AG04449 (cell line): ENCODE measurements at places on chromosomes 12 and 14.

- DNase-seq: no peak
Measured at GRCh38 chr14:29222671-29223268, 456.2 kb downstream of the FOXG1 start.

DNA sequence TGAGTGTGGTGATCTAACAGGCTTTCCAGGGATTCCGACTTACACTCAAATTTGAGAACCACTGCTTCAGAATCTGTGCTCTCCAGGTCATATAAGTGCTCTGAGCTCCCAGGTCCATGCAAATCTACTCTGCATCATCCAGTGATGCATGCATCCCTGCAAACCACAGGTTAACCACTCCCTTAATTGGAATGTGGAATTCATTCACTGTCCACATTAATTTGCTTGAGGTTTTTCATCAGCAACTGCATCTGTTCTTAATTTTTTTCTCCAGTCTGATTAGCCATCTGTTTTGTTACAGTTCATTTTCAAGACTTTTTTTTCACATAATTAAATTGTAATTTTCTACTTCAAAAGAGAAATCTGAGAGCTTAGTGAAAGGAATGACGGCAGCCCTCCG is 43.4 kb upstream of the RIN3 start:
- DNase-seq: peak; percentile 24

GRCh38 chr12:89863493-89863938 is 154.9 kb upstream of the ATP2B1 start:
- DNase-seq: no peak

DNA sequence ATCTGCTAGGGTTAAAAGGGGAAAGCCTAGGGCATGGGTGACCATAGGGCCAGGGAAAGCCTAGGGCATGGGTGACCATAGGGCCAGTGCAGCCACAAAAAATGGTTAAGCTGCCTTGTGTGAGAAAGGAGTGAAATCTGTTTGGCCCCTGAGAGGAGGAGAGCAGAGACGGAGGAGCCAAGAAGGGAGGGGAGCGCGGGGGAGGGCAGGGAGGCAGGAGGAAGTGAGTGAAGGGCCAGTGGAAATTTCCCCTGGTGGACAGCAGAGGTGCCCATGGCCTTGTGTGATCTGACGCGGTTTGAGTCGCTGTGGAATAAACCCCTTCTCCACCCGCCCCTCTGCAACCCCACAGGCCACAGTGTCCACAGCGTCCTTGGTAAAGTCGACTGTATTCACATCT is 618 bp upstream of the AQP6 start:
- DNase-seq: no peak

DNA sequence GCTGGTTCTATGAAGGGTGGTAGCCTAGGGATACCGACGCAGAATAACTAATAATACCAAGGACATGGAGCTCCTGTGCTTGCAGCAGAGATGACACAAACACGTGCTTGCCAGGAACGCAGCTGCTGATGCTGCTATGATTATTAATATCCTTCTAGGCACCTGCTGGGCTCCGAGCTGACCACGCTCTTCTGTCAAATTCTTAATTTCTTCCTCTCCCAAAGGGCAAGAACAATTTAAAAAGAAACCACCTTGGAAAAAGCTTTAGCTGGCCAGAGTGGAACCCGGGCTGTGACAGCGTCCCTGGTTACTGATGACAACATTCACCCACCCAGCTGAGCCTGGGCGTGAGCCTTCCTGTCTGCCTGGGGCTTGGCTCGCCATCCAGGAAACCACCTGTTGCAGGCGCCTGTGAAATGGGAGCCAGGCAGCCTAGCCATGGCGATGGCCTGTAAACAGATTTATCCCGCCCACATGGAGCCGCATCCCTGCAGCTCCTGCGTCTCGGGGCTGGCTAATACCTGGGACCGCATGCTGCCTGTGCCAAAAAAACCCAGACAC is 28.8 kb downstream of the CLMN start:
- DNase-seq: no peak

GRCh38 chr12:9169979-9170634 is 38.1 kb downstream of the PZP start:
- DNase-seq: no peak

GRCh38 chr12:116559162-116559935 is at the start of gene MAP1LC3B2:
MAP1LC3B2 (plus strand) TSS chr12:116559381; CDS start chr12:116575943, 16,562 bp downstream.
- DNase-seq: no peak

DNA sequence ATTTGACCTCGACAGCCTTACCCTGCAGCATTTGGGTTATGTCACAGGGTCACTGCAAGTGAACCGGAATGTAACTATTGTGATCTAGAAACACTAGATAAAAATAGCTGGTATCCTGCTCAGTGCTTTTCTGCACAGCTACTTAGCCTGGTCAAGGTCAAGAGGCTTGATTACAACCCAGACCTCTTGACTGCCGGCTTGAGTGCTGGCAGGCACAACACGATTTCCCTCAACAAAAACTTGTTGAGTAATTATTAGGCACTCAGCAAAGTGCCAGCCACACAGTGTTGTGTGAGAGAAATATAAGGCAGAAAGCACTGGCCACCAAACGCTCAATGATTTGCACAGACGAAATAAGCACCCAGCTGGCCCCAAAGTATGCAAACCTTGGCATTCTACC is 156.7 kb downstream of the NUAK1 start:
- no peak for DNase-seq

DNA sequence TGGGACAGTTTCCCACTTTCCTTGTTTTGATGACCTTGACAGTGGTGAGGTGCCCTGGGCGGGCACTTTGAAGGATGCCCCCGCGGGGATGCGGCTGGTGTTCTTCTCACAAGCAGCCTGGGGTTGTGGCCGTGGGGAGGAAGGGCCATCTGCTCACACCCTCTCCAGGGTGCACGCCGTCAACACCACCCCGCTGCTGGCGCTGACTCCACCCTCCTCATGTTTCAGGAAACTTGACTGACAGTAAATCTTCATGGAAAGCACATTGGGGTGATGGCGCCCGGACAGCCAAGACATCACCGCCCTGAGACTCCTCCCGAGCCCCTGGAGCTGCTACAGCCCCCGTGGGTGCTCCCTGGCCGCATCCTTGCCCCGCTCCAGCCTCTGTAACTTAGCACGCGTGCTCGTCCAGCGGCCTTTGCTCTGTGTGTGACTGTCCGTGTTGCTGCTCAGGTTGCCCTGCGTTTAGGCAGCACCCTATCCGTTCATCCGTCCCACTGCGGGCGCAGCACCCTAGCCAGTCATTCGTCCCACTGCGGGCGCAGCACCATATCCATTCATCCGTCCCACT is 150.2 kb upstream of the C14orf180 start:
- no peak for DNase-seq

DNA sequence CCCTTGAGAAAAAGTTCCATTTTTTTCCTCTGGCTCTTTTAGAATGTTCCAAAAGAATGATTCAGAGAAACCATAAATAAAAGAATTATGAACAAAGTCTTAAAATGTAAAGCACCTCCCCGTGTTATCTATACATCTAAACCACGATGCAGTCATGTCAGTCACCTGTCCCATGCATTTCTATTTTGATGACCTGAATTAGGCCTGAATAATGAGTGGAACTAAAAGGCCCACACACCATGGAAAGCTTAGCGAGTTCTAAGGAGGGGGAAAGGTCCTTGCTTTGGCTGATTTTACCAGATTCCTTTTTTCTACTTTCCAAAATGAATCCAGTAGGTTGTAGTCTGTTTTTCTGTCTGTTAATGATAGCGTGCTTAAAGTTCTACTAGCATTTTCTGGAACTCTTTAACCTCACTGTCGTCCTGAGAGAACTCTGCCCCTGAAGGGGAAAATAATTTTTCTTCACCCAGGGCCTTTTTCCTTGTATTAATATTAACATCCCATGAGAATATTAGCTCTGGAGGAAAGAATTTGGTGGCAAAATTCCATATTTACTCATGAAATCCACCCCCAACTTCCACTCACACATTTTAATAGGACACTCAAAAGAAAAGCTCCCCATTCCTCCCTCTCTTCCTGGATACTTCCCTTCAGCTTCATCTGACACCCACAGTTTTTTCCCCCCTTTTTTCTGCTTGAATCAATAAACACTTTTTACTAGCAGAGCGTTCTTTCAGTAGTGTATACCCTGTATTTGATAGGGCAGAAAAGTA is 266.3 kb upstream of the DIO2 start:
- DNase-seq: no peak

- no peak for DNase-seq
Measured at GRCh38 chr14:105484069-105484996, 2.4 kb upstream of the CRIP1 start.

DNA sequence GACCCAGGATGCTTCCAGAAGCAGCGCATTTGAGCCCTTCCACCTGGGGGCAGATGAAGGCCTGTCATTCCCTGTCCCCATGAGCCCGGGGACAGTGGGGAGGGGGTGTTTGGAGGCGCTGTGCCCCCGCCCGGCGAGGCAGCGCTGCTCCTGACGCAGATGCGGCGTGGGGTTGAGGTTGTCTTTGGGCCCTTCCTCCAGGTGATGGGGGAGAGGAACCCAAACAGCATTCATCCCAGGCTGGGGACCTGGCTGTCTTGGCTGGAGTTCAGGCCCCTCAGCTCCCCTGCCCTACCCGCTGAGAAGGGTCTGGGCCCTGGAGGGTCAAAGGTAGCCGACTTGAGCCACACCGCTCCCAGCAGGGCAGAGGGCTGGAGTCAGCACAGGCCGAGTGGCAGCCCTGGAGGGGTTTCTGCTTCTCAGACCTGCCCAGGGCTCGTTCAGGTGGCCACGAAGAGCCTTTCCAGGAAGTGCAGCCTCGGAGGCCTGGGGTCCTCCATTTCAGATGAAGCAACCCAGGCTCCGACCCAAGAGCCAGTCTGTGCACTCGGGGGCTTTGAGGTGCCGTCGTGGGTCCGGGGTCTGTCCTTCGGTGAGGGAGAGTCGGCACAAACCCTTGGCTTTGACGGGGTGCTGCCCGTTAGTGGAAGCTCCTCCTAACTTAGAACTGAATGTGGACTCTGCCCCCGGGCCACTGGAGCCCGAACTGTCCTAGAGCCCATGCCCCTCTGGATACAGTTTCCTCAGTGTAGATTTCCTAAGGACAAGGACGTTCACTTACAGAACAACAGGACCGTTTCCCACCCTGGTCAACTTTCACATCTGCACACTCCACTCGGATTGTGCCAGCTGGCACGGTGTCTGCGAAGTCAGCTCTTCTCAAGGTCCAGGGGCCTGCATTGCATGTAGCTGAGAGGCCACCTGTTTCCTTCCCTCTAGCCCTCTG is 16.1 kb downstream of the ACADS start:
- no peak for DNase-seq

GRCh38 chr14:92341791-92342190 is 18.8 kb downstream of the SLC24A4 start:
- DNase-seq: no peak

DNA sequence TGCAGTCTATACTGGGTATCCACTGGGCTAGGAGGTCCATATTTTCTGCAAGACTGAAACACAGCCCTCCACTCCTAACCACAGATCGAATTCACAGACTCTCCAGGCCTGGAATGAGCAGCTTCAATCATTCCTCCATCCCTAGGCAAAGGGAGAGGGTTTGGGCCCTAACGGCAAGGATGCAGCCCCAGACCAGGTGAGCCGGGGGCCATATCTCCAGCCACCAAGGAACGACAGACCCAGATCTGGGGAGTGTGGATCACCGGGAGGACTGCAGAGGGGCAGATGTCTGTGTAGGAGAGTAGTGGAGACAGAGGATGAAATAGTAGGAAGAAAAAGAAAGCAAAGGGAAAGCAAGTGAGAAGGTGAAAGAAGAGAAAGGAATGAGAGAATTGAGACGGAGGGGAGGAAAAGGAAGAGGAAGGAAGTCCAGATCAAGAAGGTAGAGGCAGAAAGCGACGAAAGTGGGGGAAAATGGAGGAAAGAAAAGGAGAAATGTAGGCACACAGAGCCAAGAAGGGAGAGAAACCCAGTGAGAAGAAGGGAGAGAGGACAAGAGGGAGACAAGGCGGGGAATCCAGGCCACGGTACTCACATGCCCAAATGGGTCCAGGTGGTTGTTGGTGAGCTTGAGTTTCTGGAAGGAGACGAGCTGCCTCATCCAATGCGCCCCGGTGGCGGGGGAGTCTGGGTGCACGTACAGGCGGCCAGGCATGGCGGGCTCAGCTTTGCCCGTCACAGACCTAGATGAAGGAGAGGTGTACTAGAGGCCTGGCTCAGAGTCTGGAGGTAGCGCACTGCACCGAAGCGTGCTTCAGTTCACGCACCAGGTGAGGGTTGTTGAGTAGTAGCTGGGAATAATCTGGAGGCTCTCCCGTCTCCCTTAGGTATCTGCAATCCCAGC is 7.7 kb downstream of the TBX5 start:
- DNase-seq: no peak

- DNase-seq: no peak
Measured at GRCh38 chr14:106436310-106436905, 910.0 kb downstream of the TMEM121 start.

- DNase-seq: no peak
Measured at GRCh38 chr12:94705676-94706075, 55.3 kb upstream of the TMCC3 start.

- no peak for DNase-seq
Measured at GRCh38 chr12:50695961-50696360, 67.9 kb upstream of the ATF1 start.

DNA sequence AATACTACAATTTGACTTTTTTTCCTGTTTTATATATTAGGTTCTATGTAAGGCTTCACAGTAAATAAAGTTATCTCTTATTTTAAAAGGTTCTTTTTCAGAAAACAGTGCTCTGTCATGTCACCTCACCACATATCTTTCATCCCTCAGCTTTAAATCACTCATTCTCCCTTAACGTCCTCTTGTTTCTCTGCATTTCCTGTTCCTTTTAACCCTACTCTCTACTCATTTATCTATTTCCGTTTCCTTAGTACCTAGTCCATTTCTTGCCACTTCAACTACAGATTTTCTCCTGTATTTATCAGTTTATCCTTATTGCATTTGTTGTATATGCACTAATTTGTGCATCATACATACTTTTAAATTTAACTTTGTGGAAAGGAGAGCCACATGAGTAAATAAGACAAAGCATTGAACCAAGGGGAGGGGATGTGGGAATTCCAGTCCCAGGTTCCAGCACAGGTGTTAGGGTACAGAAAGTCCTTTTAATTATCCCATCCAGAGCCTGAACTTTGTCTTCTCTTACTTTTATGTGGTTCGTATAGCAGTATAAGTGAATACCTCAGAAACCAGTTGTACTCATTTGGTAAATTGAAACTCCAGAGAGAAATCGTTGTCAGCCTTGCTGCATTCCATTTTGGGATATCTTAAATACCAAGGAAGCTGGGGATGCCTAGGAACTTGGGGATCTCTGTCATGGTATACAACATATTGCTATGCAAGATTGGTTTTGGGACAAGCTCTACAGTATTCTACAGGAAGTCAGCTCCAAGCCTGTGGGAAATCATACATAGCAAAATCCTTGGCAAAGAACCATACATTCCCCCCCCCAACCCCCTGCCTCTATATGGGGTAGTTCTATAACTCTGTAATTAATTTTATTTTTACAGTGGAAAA is 120.5 kb downstream of the DIP2B start:
- no peak for DNase-seq

DNA sequence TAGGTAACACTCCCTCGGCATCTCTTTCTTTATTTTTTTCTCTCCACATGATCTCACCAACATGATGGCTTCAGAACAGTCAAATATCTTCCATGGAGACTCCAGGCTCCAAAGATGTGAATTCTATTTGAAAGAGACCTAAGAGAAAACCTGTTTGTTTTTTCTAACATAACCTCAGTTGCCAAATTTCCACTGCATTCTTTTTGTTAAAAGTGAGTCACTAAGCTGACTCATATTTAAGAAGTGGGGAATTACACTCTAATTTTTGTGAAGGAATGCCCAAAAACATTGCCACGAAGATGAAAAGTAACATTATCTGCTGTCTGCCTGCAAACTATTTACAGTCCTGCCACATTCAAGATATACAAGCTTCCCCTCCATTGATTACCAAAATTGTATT is 1337.6 kb downstream of the LRFN5 start:
- DNase-seq: no peak

- no peak for DNase-seq
Measured at GRCh38 chr14:105536691-105537579, 10.6 kb downstream of the TMEM121 start.

GRCh38 chr12:11171969-11172675 is 1.1 kb downstream of the SMIM10L1 start:
- DNase-seq: no peak
